ENCODE measurements at places on chromosomes 12 and 14.
A peak's percentile ranks its signal among the peaks of the same experiment; 100 is the strongest.

- DNase-seq = peak; percentile 70
Observed at GRCh38 chr14:50344116-50344775, 32.1 kb downstream of the DMAC2L start.

GRCh38 chr14:64324895-64325294 is 30.7 kb upstream of the ESR2 start:
- DNase-seq = no peak

DNA sequence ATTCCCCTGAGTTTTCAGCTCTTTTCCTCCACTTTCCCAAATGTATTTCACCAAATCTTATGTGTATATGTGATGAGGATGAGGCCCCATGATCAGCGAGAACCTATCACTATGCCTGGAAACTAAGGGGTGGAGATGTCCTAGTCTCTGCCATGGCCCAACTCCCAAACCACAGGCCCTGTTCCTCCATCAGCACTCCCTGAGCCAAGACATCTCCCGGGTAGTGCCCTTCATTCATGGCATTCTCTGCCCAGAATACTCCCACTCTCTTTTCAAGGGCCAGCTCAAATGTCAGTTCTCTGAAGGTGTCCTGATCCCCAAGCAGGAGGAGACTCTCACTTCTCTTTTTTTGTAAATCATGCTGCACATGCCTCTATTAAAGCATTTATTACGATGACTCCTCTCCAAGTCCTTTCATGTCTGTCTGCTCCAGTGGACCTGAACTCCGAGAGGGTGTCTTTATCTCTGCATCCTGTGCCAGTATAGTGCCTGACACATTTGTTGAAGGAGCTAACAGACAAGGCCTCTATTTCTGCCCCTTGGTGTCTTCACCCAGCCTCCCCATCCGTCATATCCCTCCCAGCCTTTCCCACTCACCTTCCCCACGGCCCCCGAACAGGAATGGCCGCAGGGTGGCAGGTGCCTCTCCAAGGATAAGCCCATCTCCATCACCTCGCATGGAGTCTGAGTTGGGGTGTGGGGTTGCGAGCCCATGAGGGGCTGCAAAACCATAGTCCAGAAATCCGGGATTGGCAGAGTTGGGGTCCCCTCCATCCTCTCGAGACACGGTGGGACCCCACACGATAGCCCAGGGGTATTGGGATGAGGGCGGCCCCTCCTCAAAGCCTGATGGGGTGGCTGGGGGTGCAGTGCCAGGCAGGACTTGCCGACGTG is 3.7 kb downstream of the PIANP start:
- no peak for DNase-seq

DNA sequence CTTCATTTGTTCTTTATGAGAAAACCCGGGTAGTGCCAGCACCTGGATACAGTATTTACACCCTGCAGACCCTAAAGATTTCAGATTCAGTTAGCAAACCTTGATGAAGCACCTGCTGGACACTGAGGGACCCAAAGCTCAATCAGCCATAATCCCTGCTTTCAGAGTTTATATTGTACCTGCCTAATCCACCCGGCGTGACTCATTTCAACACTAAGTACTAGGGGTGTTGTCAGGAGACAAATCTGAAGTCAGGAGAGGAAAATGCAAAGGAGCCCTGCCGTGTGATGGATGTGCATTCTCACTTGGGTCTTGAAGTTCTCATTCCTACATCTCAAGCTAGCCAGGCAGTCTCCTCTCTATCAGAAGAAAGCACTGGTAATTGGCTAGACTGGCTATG is 176.7 kb upstream of the BCL2L14 start:
- DNase-seq = no peak

GRCh38 chr12:51862947-51863346 is 14.4 kb upstream of the FIGNL2 start:
- no peak for DNase-seq

DNA sequence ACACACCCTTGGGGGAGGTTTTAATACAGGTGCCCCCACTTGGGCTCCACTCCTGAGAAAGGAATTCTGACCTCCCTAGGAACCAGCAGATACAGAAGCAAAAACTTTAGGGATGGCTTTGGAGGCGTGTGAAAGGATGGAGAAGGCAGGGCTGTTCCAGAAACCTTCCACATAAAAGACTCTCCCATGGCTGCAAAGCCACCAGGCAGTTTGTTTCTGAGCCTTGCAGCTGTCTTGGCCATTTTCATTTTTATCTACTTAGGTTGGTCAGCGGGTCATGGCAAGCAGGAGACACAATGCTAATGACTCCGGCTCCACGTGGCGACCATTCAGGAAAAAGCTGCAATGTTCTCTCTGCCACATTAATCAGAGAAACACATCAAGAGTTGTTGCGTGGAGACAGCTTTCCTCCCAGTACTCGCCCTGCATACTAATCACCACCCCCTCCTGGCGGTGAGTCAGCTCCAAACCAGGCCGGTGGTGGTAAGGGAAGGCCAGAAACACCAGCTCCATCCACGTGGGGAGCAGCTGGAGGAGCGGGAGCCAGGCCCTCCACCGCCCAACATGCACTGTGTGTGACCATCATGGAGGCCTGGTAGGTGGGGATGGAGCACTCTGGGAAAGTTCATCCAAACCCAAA is 30.9 kb upstream of the IRF2BPL start:
- peak; percentile 49 for DNase-seq

- no peak for DNase-seq
Observed at GRCh38 chr14:61219256-61219655, 61.9 kb downstream of the TMEM30B start.

- no peak for DNase-seq
Observed at GRCh38 chr12:97960741-97961608, 498.4 kb downstream of the RMST start.

DNA sequence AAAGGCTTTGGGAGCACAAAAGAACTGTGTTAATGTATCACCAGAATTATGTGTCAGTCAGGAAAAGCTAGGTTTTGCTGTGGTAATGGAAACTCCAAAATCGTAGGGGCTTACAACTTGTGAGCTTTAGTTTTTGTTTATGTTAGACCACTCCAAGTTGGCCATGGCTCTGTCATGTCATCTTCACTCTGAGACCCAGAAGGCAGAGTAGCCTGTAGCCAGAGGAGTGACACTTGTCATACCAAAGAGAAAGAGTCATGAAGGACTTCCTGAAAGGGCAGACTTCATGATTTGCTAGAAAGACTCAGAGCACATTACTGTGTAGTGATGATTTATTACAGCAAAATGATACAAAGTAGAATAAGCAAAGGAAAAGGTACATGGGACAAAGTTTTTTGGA is 133.6 kb upstream of the SSTR1 start:
- DNase-seq = peak; percentile 40

GRCh38 chr12:107635139-107635538 is 50.5 kb upstream of the PWP1 start:
- DNase-seq = no peak

GRCh38 chr12:61452076-61452475 is 808.1 kb upstream of the USP15 start:
- DNase-seq = no peak

DNA sequence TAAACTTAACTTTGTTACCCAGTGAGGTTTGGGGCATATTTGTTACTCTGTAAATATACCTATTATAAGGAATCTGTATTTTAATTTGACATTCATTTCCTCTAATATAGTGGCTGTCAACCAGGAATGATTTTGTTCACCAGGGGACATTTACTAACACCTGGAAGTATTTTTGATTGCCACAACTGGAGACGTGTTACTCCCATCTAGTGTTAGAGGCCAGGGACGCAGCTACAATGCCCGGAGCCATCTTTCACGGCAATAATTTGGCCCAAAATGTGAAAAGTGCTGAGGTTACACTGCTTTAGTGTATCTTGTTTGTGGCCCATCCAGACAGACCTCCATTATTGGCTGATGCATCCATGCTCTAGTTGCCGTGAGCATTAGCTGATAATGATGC is 881.3 kb upstream of the ATXN7L3B start:
- DNase-seq = no peak

DNA sequence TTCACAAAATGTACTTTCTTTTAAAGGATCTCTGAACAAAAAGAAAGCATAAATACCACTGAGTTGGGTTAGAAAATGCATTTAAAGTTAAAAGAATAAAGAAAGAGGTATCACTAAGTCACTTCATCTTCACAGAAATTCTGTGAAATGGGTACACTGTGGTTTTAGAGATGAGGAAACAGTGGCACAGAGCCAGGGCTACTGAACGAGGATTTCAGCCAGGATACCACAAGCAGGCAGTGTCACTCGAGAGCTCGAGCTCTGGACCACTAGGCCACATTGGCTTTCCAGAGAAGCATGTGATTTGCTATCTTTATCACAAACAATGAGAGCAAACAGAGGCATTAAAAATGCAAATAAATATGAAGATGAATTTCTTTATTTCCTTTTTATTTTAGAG is 51.0 kb downstream of the WDHD1 start:
- DNase-seq = no peak

GRCh38 chr12:48937170-48937569 is 11.9 kb upstream of the FKBP11 start:
- DNase-seq = no peak

- no peak for DNase-seq
Observed at GRCh38 chr12:82838131-82838551, 151.4 kb downstream of the TMTC2 start.

DNA sequence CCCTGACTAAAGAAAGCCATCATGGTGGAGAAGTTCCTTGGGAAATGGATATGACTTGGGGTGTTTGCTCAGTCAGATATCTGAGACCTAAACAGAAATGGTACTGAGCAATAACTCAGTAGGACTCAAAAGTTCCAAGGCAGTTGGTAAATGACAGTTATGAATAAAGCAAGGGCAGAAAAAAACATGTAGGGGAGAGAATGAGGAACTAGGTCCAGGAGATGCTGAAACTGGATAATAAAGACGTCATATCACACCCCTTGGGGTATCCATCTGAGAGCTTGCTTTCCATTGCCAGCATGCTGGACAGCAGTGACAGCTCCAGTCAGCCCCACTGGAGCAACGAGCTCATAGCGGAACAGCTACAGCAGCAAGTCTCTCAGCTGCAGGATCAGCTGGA is 37.5 kb downstream of the RPGRIP1 start:
- no peak for DNase-seq

GRCh38 chr14:20680843-20681347 is 3.5 kb upstream of the RNASE4 start:
- no peak for DNase-seq

GRCh38 chr12:56670836-56671235 is 17.2 kb downstream of the PTGES3 start:
- DNase-seq = no peak

DNA sequence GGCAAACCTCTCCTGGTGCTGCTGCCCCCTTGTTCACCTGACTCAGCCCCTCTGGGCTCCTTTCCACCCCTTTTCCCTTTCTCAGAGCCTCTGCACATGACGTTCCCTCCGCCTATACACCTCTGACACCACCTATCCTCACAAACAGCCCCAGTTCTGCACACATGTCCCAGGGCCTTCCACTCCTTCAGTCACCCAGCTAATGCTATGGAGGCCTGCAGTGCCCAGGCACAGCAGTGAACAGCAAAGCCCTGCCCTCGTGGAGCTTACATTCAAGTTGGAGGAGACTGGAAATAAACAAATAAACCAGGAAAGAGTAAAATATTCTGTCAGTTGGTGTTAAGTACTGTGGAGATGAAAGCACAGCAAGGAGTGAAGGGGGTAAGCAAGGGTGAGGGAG is 38.5 kb upstream of the MDM1 start:
- no peak for DNase-seq

GRCh38 chr12:31773867-31774266 is 45.0 kb upstream of the AMN1 start:
- DNase-seq = no peak

GRCh38 chr14:102583726-102584125 is 8.7 kb upstream of the RCOR1 start:
- DNase-seq = no peak

GRCh38 chr12:26871985-26872384 is 39.0 kb upstream of the ITPR2 start:
- DNase-seq = no peak

DNA sequence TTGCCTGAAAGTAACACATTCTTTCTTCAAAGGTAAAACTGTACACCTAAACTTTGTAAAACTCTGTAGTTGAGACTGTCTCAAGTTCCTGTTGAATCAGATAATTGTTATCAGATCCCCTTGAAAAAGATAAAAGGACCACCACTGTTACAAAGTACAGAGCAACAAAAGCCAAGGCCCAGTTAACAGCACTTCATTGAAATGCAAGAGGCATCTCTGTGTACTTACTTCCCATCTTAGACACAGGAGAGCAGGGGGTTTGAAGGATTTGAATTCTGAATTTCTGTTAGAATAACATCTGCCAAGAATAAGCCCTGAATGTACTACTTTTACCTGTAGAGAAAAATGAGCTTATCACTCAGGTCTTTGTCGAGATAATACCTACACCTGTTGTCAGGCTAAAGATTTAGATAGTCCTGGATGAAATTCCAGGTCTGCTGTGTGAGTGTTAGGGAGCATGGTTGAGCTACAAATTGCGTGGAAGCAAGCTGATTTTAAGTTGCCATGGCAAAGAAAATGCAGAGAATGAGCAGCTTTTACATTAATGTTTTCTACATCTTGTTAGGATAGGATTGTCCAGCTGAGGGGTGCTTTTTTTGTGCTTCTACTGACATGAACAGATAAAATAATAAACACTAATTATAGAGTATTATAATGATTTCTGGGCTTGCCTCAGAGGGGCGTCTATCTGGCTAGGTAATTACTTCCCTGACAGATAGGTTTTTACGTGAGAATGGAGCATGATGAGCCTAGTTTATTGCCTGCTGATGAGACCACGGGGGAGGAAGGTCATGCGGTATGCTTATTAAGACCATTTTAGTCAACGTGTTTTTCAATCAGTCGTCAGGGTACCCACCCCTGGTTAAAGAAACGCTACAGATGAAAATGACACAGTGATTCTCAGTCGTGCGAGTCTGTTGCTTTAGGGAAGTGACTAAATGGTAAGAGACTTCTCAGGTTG is 309.2 kb downstream of the PAWR start:
- no peak for DNase-seq

DNA sequence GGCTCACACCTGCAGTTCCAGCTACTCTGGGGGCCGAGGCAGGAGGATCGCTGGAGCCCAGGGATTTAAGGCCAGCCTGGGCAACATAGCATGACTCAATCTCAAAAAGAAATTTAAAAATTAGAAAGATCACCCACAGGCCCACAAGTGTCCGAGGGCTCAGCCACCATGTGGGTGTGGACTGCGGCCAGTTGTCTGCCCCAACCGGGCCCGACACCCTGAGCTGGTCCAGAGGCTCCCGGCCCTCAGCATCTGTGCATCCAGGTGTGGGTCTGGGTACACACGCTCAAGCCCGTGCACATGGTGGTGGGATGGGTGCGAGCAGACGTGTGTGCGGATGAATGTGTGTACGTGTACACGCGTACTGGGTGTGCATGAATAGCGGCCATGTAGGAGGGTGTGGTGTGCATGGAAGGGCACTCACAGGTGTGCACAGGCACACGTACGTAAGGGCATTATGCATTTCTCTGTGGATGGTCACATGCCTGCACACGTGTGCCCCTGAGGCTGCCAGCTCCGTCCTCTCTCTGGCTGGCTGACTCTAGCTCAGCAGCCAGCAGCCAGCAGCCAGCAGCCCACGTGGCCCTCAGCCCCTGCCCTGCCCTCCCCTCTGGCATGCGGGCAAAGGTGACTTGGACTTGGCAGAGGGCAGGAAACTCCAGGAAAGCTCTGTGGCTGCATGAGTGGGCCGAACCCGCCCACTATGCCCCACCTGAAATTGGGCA is 23.3 kb upstream of the NUDT14 start:
- no peak for DNase-seq

GRCh38 chr12:86801439-86801838 is 545.2 kb upstream of the MGAT4C start:
- DNase-seq = no peak

- DNase-seq = no peak
Observed at GRCh38 chr12:107992029-107992428, 137.1 kb upstream of the WSCD2 start.
